Stimulated activated CD4-positive, alpha-beta T cell treated with anti-CD3 and anti-CD28 coated beads, Interleukin-4, amount 100 ng/mL, for 48 hours (primary cell): ENCODE measurements at places on chromosomes 11 and 22.

GRCh38 chr11:117641008-117641915 lies 155.8 kb downstream of the DSCAML1 start:
- DNase-seq = no peak

GRCh38 chr11:44763121-44763820 lies 36.5 kb downstream of the TSPAN18 start:
- no peak for DNase-seq

- no peak for DNase-seq
These were observed 1005.9 kb downstream of the BRD1 start for GRCh38 chr22:48821727-48822126.

DNA sequence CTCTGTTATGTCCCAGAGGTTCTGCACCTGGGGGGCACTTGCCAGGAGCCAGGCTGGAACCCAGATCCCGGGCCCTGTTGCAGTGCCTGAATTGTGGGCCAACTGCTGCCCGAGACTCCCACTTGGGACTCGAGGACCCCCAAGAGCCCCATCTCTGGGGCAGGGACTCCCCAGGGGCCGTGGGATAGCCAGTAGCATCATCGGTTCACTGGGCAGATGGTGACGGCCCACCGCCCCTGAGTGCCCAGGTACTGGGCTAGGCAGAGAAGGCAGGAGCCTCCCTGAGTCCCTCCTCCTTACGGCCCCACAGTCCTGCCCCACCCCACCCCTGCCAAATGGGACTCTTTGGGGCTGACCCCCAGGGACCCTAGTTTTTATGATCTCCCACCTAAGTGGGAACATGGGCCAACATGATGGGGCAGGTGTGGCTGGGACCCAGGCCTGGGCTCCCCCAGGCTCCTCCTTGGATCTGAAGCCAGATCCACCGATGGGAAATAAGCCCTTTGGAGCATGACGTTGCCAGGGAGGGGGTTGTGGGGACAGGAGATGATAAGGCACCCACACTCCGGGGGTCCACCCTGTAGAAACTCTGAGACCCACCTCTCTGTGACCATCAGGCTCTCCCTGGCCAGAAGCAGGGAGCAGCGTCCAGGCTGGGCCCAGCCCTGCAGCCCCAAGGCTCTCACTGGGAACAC lies 94.5 kb upstream of the FGF3 start:
- DNase-seq = no peak

GRCh38 chr22:37069319-37069718 lies 17.8 kb downstream of the KCTD17 start:
- DNase-seq = no peak

DNA sequence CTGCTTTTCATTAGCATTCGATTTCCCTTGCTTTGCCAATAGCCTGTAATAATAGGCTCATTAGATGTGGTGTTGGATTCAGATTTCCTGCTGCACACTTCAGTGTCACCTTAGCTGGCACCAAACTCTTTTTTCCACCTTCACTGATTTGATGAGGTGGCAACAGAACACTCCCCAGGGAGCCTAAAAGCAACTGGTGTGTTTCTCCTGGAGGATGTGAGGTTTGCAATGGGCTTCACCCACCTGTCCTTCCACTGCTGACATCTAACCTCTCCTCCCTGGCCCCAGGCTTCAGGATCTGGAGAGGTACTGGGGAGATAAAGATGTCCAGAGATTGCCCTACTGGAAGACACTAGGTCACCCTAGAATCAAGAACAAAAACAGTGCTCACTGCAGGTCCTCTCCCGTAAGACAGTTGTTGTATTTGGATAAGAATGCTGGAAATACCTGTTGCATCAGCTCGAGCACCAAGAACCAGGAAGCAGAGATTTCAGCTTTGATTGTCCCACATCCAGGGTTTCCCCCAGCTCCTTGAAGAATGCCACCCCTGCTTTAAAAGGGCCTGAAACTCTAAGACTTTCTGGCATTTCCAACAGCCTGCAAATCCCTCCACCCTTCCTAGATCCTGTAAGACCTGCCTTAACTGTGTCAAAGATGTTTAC lies 96.9 kb downstream of the SLC1A2 start:
- DNase-seq = no peak

GRCh38 chr22:22397292-22397870 lies 111.2 kb downstream of the ZNF280B start:
- no peak for DNase-seq

DNA sequence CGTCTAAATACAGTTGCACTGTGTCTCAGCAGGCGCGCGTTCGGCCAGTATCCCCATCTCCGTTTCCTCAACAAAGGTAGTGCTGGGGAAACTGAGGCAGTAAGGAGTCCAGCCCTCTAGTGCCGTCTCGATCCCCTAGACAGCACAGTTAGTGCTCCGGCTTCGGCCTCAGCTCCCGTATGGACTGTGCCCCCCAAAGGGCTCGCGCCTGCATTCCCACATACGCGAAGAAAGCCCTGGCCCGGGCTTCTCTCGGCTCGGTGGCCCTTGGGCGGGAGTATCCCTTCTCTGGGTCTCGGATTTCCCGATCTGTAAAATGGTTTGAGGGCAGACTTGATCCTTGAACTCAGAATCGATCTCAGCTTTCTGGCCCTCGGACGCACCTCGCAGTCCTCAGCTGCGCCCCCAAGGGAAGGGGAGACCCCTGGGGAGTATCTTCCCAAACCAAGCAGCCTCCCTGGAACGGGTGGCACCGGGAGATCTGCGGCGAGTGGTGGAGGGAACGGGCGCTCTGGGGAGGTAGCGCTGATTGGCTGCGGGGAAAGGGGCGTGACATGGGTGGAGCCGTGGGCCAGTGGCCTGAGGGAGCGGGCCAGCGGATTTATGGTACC lies 759 bp upstream of the PEX16 start:
- DNase-seq = peak; percentile 56

GRCh38 chr11:59178402-59178801 lies 6.5 kb downstream of the DTX4 start:
- DNase-seq = no peak

DNA sequence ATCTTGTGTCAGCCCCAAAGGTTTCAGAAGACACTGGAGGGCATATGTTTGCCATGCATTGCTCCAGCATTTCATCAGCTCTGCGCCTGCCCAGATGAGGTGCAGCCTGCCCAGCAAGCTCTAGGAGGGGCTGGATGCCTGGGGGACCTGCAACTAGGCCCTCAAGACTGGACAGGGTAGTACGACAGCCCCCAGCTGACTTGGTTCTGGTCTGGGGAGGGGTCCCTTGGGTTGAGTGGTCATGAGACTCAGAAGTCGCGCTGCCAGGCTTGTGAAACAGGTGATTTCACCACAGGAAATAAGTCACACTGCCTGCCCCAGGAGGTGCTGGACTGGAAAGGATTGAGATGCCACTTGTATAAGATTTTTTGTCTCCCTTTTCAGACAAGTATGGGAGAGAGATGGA lies 23.4 kb downstream of the TPBGL start:
- DNase-seq = no peak
